ENCODE measurements at places on chromosomes 12 and 14. TPM values are rescaled to one million over a fixed set of nuclear protein-coding genes. Genes with fewer than 3 reads are reported as not detected.

GRCh38 chr14:90405101-90405500 is 8.3 kb downstream of the CALM1 start:
- H3K27ac ChIP-seq = no peak overlapping the region
- H3K4me1 ChIP-seq = peaks cover 47% of the 10 kb centered on the region
- H3K27me3 ChIP-seq = no peaks in the 10 kb centered on the region
- no peak for DNase-seq
- H3K36me3 ChIP-seq = no peaks in the 10 kb centered on the region

The SUPT16H gene
- total RNA-seq = 50.1 TPM

The IL26 gene
- total RNA-seq = not detected

GRCh38 chr14:20440882-20441281 is 4.9 kb upstream of the KLHL33 start:
- H3K27ac ChIP-seq = no peak overlapping the region
- no peak for DNase-seq
- H3K36me3 ChIP-seq = no peaks in the 10 kb centered on the region

- no peaks in the 10 kb centered on the region for H3K27me3 ChIP-seq
- peaks cover 20% of the 10 kb centered on the region for H3K4me1 ChIP-seq
- peak overlapping the region; percentile 83 for H3K4me3 ChIP-seq
- no peaks in the 10 kb centered on the region for H3K36me3 ChIP-seq
- H3K27ac ChIP-seq = no peak overlapping the region
These were observed 1.5 kb downstream of the DHRS7 start for GRCh38 chr14:60163693-60164092.

The SCNN1A gene
- 55.2 TPM for total RNA-seq

The MYO1H gene
- total RNA-seq = not detected

The POTEM gene
- total RNA-seq = not detected

DNA sequence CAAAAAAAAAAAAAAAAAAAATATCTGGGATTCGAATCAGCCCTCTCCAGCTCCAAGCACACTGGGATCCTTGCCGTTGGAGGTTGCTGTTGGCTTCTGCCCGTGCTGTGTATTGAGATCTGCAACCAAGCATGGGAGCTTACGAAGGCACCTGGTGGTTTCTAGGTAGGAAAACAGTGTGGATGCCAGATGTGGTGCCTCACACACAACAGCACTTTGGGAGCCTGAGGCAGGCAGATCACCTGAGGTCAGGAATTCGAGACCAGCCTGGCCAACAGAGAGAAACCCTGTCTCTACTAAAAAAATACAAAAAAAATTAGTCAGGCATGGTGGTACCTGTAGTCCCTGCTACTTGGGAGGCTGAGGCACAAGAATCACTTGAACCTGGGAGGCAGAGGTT is 47.4 kb downstream of the ATF7 start:
- no peak for DNase-seq
- H3K36me3 ChIP-seq = no peaks in the 10 kb centered on the region
- no peak overlapping the region for H3K4me3 ChIP-seq
- no peaks in the 10 kb centered on the region for H3K27me3 ChIP-seq
- H3K4me1 ChIP-seq = peaks cover 23% of the 10 kb centered on the region

DNA sequence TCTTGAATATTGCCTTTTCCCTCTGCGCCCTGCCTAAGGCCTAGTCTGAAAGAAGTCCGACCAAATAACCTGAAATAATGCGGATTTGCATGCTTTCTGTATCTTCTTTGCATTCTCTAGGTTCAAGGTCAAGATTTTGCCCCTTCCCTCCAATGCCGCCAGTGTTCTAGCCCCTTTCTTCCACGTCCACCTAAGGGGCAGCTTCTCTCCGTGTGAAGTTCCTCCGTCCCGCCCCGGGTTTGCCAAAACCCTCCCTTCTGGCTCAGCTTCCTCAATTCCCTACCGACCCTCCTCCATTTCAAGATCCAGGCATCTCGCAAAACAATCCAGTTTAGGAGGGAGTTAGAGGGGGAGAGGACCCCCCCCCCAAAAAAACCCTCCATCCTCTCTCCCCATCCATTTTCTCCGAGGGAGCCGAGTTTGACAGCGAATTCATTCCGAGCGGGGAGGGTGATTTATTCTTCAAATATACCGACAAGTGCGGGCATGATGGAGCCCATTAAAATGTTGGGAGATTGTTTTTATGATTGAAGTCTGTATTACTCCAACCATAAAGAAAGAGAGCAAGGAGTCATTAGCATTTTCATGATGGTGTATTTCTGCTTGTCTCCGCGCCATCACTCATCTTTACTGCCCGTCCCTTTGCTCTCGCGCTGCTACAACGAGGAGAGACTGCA is 20.9 kb upstream of the ATP5MC2 start:
- peaks cover 27% of the 10 kb centered on the region for H3K4me1 ChIP-seq
- no peaks in the 10 kb centered on the region for H3K36me3 ChIP-seq
- H3K27me3 ChIP-seq = peaks cover 12% of the 10 kb centered on the region
- no peak overlapping the region for H3K27ac ChIP-seq
- DNase-seq = no peak
- H3K4me3 ChIP-seq = peak overlapping the region; percentile 32

The LBHD2 gene
- not detected for total RNA-seq

GRCh38 chr14:53032161-53032803 is 81.4 kb upstream of the FERMT2 start:
- H3K27ac ChIP-seq = no peak overlapping the region
- H3K4me3 ChIP-seq = no peak overlapping the region
- H3K4me1 ChIP-seq = peaks cover 9% of the 10 kb centered on the region
- no peaks in the 10 kb centered on the region for H3K27me3 ChIP-seq
- no peak for DNase-seq

The ETNK1 gene
- 23.3 TPM for total RNA-seq

GRCh38 chr12:41564816-41565215 is 376.7 kb downstream of the PDZRN4 start:
- DNase-seq = no peak
- no peak overlapping the region for H3K4me3 ChIP-seq
- H3K4me1 ChIP-seq = no peaks in the 10 kb centered on the region
- H3K27me3 ChIP-seq = no peaks in the 10 kb centered on the region
- H3K36me3 ChIP-seq = no peaks in the 10 kb centered on the region

The PIWIL1 gene
- not detected for total RNA-seq

DNA sequence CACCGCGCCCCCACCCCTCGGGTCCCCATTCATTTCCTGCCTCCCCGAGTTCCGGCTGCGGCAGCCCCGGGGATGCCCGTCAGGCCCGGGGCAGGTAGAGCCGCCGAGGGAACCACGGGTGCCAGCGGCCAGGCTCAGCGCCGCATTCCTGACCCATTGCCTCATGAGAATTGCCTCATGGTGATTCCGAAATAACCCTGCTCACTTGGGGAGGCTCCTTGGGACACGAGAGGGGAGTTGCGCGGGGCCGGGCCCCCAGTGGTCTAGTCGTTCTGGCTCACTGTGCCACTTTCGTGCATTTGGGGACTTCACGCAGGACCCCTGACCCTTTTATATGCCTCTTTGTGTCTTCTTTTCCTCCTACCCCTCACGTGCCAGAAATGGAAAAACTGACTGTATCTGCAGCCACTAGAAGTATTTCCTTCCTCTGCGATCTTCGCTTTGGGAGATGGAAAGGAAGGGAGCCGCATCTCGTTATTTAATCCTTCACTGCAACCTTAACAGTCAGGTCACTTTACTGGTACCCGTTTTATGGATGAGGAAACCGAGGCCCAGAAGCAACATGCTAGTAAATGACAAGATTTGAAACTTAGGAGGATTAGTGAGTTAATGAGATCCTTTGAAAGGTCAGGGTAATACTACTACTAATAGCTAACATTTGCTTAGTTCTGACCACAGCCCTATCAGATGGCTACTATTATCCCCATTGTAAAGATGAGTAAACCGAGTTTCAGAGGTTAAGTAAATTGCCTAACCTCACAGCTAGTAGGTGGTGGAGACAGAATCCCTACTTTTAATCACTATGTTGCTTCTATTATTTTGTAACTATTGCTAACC is 768 bp downstream of the PTPN11 start:
- peaks cover 62% of the 10 kb centered on the region for H3K4me1 ChIP-seq
- peak overlapping the region; percentile 99 for H3K27ac ChIP-seq
- H3K36me3 ChIP-seq = no peaks in the 10 kb centered on the region
- DNase-seq = no peak

The LRP6 gene
- 71.0 TPM for total RNA-seq

The DNAAF2 gene
- 7.9 TPM for total RNA-seq

- no peak overlapping the region for H3K27ac ChIP-seq
- no peaks in the 10 kb centered on the region for H3K27me3 ChIP-seq
- no peak for DNase-seq
- H3K36me3 ChIP-seq = no peaks in the 10 kb centered on the region
- no peak overlapping the region for H3K4me3 ChIP-seq
These were observed 140.6 kb downstream of the FBXL14 start for GRCh38 chr12:1453810-1454209.
